IPS DF 19.7 (cell line): ENCODE measurements at places on chromosomes 12 and 14.

GRCh38 chr12:32115404-32116104 is 8.9 kb downstream of the BICD1 start:
- no peak for DNase-seq

DNA sequence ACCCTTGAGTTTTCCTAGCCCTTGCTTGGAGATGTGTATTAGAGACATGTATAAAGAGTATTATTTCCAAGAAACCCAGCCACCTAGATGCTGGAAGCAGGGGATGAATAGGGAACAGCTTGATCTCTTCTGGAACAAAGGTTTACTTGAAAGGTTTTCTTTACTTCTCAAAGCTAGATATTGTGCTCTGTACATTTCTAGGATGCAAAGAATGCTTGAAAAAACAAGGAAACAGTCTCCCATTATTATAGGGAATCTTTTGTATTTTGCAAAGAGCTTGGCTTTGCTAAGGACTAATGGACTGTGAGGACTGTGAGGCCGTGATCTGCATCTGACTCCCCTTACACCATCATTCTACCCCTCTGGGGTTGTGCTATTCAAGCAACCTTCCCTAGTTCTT is 77.9 kb downstream of the PRICKLE1 start:
- no peak for DNase-seq

DNA sequence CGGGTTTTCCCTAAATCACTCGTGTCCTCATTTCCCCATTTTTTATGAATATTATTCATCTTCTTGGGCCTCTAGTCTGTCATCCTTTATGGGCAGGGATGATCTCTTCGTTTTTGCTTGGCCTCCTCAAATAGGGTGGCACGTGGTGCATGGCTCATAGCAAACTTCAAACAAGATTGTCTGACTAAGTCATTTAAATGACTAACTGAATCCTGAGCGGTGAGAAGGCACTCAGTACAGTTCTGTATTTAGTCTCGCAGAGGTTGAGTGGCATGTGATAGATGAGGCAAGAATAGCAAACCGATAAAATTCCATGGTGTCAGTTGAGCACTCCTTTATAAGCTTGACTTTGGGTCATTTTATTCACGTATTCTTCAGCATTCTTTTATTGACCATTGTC is 5.7 kb upstream of the JDP2 start:
- DNase-seq, result no peak

GRCh38 chr12:71662849-71663560 is 643 bp downstream of the ZFC3H1 start:
- no peak for DNase-seq

DNA sequence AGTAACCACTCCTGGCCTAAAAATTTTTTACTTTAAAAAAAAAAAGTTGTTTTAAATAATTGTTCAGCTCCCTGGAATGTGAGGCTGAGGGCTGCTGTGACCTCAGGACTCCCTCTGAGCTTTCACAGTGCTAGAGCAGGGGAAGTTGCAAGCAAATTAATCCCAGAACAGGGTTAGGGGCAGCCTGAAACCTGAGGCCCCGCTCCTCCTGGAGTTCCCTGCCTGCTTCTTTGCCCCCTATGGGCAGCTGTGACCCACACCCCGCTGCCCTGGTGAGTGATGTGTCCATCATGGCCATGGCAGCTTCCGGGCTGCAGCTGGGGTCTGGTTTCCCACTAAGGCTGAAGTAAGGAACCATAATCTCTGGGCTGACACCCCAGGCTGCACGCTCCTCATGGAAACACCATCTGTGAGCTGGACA is 9.5 kb downstream of the RITA1 start:
- DNase-seq, result no peak

GRCh38 chr12:34604227-34604626 is 581.9 kb downstream of the ALG10 start:
- DNase-seq, result no peak

GRCh38 chr12:51915003-51915625 is 7.8 kb downstream of the ACVRL1 start:
- DNase-seq, result no peak

GRCh38 chr12:6341417-6342139 is at the start of gene TNFRSF1A:
TSS of gene TNFRSF1A (minus strand) at chr12:6342076. CDS start at chr12:6341814, 262 bp downstream.
- DNase-seq, result no peak
